ENCODE measurements at places on chromosomes 6 and 20.

DNA sequence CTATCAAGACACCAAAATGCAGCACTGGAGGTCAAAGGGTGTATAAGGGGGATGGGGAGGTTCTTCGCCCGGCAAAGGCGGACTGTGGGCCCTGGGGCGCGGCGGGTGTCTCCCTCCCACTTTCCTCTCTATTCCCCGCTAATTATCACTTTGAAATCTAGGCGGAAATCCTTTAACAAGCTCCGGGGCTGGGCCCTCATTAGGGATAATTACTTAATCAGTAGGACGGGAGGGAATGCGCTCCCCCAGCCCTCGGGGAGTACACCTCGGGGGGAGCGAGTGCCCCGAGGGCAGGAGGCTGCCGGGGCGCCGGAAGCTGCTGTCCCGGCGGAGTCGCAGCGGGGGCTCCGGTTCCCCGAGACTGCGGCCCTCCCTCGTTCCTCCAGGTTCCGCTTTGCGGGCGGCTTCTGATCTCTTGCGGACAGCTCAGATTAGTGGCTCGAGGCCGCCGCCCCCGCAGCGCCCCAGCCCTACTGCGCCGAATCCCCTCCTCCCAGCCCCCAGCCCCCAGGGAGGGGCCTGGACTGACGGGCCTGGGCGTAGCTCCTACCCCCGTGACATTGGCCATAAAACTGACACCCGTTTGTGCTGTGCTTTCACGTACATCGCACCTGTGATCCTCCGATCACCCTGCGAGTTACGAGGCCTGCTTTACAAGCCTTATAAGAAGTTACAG lies 14.7 kb downstream of the MUCL3 start:
- DNase-seq, result no peak

DNA sequence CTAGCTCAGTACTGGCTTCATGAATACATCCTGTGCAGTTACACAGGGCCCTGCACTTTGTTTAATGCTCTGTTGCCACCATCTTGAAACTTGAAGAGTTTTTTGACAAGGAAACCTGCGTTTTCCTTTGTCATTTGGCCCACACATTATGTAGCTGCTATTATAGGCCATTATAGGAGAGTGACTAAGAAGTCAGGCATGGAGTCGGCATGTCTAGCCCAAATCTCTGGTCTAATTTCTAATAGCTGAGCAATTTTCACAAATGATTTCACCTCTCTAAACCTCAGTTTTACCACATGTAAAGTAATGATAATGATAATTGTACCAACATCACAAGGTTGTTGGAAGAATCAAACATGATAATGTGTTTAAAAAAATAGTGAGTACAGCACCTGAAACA lies 67.1 kb upstream of the MYLIP start:
- DNase-seq, result no peak

GRCh38 chr6:123769431-123769830 lies 34.2 kb upstream of the NKAIN2 start:
- no peak for DNase-seq

- DNase-seq, result no peak
These were observed 32.1 kb upstream of the CCN6 start for GRCh38 chr6:112021691-112022310.

- DNase-seq, result no peak
These were observed 48.0 kb downstream of the MAPK14 start for GRCh38 chr6:36075656-36076055.

GRCh38 chr6:139981768-139982181 lies 607.3 kb upstream of the CITED2 start:
- no peak for DNase-seq

- DNase-seq, result no peak
These were observed 8.1 kb downstream of the TLDC2 start for GRCh38 chr20:36883977-36884535.

GRCh38 chr20:24109537-24109936 lies 121.0 kb upstream of the GGTLC1 start:
- DNase-seq, result no peak

DNA sequence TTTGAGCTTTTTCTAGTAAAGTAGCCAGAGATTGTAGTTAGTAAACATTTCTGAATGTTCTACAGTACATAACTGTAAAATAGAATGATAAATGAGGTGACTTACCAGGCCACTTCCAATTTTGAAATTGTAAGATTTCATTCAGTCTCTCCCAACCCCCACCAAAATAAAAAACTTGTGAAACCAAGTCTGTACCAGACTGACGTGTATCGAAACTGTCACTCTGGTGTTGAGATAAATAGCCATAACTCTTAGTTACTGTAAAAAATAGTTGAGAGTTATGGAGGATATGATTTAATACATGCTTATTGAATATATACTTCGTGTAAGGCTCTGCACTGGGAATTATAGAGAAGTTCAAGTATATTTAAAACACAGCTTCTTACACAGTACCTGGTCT lies 455.7 kb downstream of the PLCB1 start:
- DNase-seq, result no peak

GRCh38 chr6:43723737-43724295 lies 36.2 kb upstream of the MRPS18A start:
- peak; percentile 14 for DNase-seq

- DNase-seq, result peak; percentile 12
These were observed at the start of gene COMMD7 for GRCh38 chr20:32743237-32744112. Gene COMMD7, minus strand, starts transcription at chr20:32743467. Its CDS starts 76 bp downstream, at chr20:32743391.

DNA sequence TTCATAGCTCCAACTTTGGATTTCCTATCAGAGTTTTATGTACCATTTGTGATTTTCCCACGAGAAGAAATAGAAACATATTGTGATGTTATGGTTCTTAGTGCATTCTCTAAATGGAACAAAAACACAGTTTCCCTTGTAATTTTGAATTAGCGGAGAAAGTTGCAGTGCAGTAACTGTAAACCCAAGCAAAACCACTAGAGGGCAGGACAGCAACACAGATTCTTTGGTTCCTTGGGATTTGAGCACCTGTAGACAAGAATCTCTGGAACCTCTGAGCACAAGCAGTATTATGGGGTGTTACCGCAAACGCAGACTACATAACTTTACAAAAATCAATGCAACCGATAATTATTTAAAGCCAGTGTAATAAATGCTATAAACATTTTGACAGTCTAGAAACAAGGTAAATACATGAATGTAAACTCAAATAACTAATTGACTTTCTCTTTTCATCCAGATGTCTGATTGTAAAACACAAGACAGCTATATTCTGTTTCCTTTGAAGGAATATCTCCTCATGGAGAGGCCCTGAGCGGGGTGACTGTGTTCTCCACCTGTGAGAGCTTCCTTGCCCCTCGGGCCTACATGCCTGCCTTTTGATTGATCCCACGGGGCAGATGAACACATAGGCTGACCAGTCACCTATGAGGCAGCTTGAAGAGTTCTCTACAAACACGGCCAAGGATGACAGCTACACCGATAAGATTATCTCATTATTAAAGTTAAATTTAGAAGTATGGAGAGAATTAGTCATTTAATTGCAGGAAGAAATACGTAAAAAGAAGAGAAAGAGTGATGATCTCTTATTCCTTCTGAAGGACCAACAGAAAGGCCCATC lies 67.5 kb upstream of the COL21A1 start:
- DNase-seq, result no peak

DNA sequence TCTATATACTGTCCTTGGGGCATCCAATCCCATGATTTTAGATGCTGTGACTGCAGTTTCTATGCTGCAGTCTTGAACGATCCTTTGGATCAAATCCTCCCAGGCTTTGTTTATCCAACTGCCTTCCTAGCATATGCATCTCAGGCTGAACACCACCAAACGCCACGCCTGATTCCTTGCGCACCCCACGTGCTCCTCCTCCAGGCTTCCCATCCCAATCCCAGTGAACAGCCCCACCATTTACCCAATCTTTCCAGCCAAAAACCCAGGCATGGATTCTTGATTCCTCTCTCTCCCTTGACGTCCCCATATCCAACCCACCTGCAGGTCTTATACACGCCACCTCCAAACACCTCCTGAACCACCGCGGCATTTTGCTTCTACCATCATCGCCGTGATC lies 7.8 kb downstream of the PDE10A start:
- no peak for DNase-seq

GRCh38 chr20:53939190-53939571 lies 131.2 kb downstream of the BCAS1 start:
- no peak for DNase-seq

GRCh38 chr6:43695215-43695966 lies 7.8 kb upstream of the MRPS18A start:
- peak; percentile 13 for DNase-seq

- DNase-seq, result no peak
These were observed 182.5 kb downstream of the ATXN1 start for GRCh38 chr6:16578695-16579285.

DNA sequence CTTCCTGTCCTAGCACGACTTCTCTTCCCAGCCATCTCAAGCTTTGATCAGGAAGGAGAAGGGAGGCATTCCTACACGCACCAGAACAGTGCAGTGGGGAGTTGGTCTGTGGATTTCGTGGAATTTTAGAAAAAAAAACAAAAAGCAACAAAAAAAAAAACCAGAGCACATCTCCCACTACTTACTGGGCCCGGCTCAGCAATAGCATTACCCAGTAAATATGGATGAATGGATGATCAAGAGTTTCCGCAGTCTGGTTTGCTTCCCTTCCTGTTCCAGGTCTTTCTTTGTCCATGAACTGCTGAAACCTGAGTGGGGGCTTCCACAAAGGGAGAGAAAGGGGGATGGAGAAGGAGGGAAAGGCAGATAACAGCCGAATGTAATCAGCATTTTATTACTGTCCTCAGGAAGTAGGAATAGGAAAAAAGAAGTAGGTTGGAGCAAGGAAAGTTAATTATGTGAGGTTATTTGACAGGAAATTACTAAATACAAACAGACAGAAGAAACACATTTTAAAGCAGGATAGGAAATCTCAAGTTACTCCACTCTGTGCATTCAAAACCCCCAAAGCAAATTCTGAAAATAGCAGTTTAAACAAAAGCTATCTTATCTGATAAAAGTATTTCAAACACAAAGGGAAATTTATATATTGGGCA lies 349.0 kb downstream of the PRL start:
- DNase-seq, result no peak

- no peak for DNase-seq
These were observed 6.5 kb downstream of the BTN2A2 start for GRCh38 chr6:26389349-26389894.

GRCh38 chr20:61753987-61754956 lies 311.4 kb downstream of the TAF4 start:
- DNase-seq, result no peak
